ENCODE measurements at places on chromosomes 7 and 10.

DNA sequence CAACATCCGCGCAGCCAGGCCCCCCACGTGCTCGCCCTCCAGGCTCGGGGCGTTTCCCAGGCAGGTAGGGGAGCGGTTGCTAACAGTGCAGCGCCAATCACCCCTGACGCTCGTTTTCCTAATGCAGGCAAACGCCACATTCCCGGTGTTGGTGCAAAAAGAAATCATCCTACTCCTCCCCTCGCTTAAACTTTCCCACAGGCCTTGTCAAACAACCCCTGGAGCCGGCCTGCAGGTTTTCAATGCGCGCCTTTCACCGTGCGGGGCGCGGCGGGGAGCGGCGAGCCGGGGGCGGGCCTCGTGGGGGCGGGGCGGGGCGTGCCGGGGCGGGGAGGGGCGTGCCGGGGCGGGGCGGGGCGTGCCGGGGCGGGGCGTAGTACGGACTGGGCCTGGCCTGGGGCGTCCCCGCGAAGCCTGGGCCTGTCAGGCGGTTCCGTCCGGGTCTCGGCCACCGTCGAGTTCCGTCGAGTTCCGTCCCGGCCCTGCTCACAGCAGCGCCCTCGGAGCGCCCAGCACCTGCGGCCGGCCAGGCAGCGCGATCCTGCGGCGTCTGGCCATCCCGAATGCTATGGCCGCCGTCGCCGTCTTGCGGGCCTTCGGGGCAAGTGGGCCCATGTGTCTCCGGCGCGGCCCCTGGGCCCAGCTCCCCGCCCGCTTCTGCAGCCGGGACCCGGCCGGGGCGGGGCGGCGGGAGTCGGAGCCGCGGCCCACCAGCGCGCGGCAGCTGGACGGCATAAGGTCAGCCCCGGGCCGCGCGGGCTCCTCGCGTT is at the start of gene ECHDC3:
Gene ECHDC3, plus strand, starts transcription at position 374 of the 770 bp plus-strand sequence. Its CDS starts 195 bp downstream, at position 569.
- DNase-seq = peak; percentile 21

- no peak for DNase-seq
Measured at GRCh38 chr10:64454962-64455361, 933.8 kb downstream of the REEP3 start.

- no peak for DNase-seq
Measured at GRCh38 chr7:144820552-144820951, 15.3 kb downstream of the TPK1 start.

DNA sequence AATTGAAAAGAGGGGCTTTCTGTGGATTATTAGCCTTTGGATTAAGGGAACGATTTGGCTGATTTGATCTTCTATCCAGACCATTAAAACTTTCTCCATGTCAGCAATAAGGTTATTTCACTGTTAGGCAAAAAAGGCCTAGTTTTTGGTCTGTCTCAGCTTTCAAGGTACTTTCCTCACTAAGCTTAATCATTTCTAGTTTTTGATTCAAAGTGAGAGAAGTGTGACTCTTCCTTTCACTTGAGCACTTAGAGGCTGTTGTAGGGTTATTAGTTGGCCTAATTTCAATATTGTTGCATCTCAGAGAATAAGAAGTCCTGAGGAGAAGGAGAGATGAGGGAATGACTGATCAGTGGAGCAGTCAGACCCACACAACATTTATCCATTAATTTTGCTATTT is 596.0 kb upstream of the TPK1 start:
- no peak for DNase-seq

DNA sequence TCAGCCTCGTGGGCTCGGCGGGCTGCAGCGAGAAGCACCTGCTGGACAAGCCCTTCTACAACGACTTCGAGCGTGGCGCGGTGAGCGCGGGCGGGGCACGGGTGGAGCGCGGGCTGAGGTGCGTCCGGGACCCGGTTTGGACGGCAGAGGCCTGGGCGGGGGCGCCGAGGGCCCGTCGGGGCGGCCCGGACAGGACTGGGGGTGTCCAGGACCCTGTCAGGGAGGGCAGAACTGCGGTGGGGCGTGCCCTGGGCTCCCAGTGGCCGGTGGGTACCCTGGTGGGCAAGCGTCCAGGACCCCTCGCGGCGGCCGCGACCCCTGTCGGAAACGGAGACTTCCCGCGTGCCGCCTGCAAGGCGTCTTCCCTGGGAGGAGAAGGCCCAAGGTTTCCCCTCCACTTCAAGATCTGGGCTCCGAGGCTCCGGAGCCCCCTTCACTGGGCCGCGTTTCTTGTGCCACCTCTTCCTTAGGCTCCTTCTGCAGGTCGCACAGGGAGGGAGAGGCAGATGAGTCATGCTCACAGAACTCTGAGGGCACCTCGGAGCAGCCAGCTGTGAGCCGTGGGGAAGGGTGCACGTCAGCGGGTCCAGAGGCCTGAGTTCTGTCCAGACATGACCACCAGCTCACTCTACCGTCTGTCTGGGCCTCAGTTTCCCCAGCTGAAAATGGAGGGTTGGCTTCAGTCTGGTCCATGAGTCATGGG is 485 bp downstream of the ALOX5 start:
- DNase-seq = no peak

GRCh38 chr7:10706875-10707493 is 266.7 kb upstream of the PHF14 start:
- no peak for DNase-seq

GRCh38 chr7:1059200-1060091 is 15.1 kb downstream of the GPR146 start:
- no peak for DNase-seq

DNA sequence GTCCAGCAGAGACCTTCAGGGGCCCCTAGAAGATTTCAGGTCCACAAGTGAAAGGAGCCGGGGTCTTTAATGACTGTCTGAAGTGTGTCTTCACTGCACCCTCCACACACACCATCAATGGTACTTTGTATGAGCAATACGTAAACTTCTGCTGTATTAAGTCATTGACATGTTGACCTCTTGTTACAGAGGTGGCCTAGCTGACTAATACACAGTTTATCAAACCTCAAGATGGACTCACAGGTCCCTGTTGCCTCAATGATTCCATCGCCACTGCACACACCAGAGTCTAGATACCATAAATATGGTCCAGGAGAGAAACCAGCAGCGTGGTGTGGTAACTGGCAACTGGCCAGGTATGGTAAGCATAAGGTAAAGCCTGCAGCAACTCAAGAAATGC is 19.5 kb downstream of the KCNMA1 start:
- no peak for DNase-seq

- no peak for DNase-seq
Measured at GRCh38 chr7:45644237-45644636, 70.1 kb downstream of the ADCY1 start.

DNA sequence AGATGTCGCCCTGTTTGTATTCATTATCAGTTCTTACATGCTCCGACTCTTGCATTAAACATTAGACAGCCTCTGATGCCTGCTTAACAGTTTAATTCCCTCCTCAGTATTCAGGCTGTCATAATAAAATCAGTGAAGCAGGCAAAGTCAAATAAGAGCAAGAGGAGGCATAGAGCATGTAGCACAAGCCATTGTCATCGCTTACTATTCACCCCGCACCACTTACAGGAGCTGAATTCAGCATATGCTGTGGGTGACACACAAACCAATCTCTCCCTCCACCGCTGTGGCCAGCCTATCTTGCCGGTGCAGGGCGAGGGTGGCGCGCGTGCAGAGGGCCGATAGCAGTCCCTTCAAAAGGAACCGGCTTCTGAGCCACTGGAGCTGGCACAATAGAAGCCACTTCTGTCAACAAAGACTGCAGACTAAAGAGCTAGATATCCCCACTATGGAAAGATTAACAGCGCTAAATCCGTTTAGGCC is 433.2 kb upstream of the MGMT start:
- no peak for DNase-seq

GRCh38 chr10:32104181-32104580 is 48.0 kb upstream of the KIF5B start:
- peak; percentile 31 for DNase-seq

DNA sequence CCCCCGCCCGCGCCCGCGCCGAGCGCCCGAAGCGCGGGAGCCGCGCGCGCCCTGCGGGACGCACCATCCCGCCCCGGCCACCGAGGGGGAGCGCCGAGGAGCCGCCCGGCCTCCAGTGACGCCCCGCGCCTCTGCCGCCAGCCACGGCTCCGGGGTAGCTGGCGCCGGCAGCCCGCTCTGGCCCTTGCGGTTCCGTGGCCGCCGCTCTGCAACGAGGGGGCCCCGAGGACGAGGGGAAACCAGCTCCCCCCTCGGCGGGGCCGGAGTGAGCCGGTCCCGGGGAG is at the start of gene PAXIP1:
Gene PAXIP1, minus strand, starts transcription at position 33 of the 284 bp plus-strand sequence. CDS start 195 bp downstream, outside the sequence.
- DNase-seq = no peak

DNA sequence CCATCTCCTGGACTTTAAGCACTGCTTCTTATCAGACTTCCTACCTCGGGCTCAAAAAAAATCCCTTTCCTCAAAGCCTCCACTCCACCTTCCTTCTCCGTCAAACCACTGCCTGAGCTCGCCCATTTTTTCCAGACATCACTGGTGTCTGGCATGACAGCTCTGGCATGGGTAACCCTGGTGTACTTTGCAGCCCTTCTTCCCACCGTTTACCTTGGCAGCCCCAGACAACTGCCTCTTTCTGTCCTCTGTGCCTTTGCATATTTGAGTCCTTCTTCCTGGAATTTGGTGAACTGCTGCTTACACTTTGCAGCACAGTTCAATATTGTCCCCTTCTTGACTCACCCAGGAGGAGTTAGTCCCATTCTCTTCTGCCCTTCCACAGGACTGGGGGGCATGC is 144.6 kb upstream of the TBX20 start:
- no peak for DNase-seq

GRCh38 chr10:70334526-70335245 is 47.7 kb downstream of the LRRC20 start:
- DNase-seq = no peak
